ENCODE measurements at places on chromosomes 6 and 20.

- DNase-seq, result no peak
Observed at GRCh38 chr6:45002390-45003105, 325.6 kb upstream of the RUNX2 start.

DNA sequence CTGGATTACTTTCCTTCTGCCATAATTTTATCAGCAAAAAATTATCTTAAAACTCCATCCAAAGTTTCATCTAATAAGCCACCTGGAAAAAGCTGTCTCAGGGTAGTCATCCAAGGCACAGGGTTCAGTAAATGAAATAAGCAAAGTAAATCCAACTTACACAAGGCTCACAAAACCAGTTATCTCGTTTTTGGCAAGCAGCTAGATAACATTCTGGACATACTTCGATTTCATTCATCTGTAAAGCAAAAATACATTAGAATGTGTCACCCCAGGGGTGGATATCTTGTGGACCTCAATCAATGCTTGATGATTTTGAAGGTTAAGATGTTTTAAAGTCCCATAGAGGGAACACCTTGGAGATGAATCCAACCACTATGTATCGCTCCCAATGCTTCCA is 73.1 kb downstream of the ZMYND8 start:
- no peak for DNase-seq

GRCh38 chr6:89364586-89364985 is 12.1 kb upstream of the UBE2J1 start:
- DNase-seq, result no peak

- no peak for DNase-seq
Observed at GRCh38 chr6:136812174-136812573, 10.2 kb upstream of the PEX7 start.

DNA sequence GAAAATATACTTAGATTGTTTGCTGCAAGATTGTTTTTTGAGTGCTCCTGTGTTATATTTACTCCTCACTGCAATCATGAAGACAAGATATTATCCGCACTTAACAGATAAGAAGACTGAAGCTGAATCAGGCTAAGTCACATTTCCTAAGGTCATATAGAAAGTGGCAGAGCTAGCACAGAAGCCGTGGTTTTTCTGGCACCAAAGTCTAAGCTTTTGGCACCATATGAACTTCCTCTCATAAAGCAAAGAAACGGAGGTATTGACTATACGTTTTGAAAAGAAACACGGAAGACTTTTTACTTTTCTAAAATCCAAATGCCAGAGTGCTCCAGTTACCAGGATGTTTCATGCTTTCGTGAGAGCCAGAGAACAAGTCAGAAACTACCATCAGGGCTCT is 9.3 kb upstream of the DTD1 start:
- no peak for DNase-seq

All from HEK293T (cell line).